ENCODE measurements at places on chromosomes 12 and 14.

- no peak for DNase-seq
These were observed 138.2 kb upstream of the NCOR2 start for GRCh38 chr12:124705545-124706138.

DNA sequence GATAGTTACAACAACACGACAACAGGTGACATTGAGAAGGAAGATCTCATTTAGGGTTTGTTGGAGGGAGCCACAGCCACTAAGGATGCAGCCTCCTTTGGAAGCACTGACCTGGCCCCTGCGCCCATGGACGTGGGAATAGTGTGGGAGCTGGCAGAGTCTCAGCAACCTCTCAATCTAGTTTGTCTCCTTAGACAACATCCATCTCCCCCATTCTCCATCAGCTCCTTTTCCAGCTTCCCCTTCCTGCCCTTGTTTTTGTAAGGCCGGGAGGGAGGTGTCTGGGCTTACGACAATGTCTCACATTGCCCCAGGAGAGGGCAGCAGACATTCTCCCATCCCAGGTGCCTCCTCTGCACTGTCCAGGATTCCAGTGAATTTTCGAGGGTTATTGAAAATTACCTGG, 170.2 kb upstream of the PZP start:
- DNase-seq, result no peak

DNA sequence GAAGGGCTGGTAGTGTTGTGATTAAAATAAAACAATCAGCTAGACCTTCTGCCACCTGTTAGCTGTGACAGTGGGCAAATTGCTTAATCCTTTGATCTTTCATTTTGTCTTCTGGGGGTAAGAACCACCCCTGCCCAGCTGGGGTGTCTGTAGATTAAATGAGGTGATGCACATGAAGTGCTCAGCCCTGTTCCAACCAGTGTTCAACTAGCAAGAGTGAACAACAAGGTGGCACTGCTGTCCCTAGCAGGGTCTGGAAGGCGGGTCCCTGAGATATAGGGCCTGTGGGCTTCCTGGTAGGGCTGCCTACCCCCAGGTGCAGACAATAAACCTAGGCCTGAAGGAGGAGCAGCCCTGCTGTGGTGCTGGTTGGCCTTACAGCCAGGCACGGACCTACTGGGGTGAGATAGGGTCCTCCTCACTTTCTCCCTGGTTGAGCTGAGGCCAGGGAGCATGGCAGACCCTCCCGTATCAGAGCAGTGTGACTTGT, 60.6 kb downstream of the ARL6IP4 start:
- DNase-seq, result peak; percentile 61

DNA sequence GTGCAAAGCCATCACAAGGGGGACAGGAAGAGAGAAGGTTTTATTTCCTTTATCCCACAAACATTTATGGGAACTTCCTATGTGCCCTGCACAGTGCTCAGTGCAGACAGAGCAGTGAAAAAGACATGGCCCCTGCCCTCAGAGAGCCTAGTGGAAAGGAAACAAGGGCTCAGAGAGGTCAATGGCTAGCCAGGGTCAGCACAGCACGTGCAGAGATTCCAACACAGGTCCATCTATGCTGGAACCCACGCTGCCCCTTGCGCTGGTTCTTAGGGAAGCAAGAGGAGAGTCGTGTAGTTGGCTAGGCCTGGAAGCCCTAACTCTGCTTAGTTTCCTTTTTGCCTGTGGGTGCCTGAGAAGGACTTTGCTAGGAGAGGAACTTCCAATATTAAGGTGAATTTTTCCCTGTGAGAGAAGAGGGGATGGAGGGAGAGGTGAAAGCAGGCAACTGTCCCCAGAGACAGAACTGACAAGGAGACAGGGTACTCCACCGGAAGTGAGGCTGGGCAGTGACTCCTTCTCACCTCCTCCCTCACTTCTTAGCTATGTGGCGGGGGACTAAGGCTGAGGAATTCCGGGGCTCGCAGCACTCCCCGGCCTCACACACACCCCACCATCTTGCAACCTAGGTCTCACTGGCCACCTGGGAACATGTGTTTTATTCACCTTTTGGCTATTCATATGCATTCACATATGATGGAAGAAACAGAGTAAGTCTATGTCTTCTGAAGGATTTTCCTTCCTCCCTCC, 12.1 kb upstream of the GPX2 start:
- no peak for DNase-seq

GRCh38 chr12:51401020-51401419, 9.8 kb upstream of the GALNT6 start:
- DNase-seq, result no peak

GRCh38 chr14:58752771-58753201, 115.0 kb downstream of the DACT1 start:
- no peak for DNase-seq

- DNase-seq, result no peak
These were observed 30.6 kb downstream of the VCPKMT start for GRCh38 chr14:50085570-50086320.

GRCh38 chr14:62736048-62737043, 308.9 kb downstream of the KCNH5 start:
- no peak for DNase-seq

GRCh38 chr12:119615518-119616475, 22.2 kb downstream of the TMEM233 start:
- DNase-seq, result no peak
